ENCODE measurements at places on chromosomes 1 and 21.

- peak; percentile 85 for DNase-seq
These were observed 14.9 kb downstream of the TTC34 start for GRCh38 chr1:2786329-2787162.

GRCh38 chr1:234667600-234668576 is 57.9 kb upstream of the IRF2BP2 start:
- DNase-seq = no peak

GRCh38 chr1:233277637-233278606 is 17.6 kb downstream of the PCNX2 start:
- no peak for DNase-seq

- DNase-seq = no peak
These were observed 7.2 kb downstream of the FPGT start for GRCh38 chr1:74205266-74205665.

DNA sequence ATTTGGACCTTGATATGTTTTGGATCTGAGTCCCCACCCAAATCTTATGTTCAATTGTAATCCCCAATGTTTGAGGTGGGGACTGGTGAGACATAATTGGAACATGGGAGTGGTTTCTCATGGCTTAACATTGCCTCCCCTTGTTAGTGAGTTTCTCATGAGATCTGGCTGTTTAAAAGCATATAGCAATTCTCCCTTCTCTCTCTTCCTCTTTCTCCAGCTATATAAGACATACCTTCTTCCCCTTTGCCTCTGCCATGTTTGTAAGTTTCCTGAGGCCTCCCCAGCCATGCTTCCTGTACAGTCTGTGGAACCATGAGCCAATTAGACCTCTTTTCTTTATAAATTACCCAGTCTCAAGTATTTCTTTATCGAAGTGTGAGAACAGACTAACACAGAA is 692.4 kb downstream of the KCNT2 start:
- no peak for DNase-seq

DNA sequence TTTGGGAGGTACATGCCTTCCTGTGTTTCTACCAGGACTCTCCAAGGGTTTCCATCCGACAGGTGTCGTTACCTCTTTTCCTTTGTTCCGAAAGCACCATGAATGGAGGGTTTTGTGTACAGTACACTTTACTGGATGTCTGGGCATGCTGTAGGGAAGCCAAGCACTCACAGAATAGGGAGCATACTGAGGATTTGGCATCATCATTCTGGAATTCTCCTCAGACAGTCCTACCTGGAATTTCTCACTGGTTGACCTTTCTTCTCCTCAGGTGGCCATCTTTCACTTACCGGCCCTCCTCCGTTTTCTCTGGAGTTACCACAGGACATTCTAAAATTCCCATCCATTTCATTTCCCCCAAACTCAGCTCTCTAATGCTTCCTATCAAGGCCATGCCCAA is 5.9 kb upstream of the MPL start:
- no peak for DNase-seq

DNA sequence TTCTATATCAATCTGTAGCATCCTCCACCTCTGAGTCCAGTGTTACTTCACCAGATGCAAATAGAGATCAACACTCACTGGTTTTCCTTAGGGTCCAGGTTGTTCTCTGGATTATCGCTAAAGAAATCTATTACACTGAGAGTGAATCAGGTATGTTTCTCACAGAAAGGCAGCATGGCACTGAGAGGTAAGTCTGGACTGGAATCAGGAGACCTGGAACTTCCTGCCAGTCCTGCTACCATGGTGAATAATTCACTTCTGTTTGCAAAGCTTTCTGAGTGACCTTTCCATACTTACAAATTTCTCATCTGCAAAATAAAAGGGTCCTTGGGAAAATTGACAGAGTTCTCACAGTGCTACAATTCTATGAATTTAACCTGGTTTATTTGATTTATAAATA is 1583.3 kb downstream of the MRPL39 start:
- no peak for DNase-seq

- no peak for DNase-seq
These were observed 50.2 kb upstream of the SCCPDH start for GRCh38 chr1:246674049-246674448.

- no peak for DNase-seq
These were observed 44.9 kb downstream of the EVA1C start for GRCh38 chr21:32457360-32457840.

DNA sequence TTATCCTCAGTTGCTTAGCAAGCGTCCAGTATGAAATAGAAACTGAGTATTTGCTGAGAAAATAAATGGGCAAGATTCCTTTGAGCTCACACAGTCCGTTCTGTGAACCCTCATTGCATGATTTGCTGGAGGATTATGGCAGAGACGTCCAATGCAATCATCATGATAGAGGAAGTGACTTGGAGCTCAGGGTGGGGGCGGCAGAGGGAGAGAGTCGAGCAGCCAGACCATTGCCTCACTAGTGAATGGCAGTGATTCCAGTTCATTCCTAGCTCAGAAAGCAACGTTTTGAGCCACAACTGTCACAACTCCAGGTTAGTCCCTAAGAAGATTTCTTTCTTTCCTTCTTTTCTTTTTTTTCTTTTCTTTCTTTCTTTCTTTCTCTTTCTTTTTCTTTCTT is 27.5 kb upstream of the COL9A2 start:
- DNase-seq = peak; percentile 13

- no peak for DNase-seq
These were observed 173.2 kb upstream of the B3GALT2 start for GRCh38 chr1:193359631-193360030.

DNA sequence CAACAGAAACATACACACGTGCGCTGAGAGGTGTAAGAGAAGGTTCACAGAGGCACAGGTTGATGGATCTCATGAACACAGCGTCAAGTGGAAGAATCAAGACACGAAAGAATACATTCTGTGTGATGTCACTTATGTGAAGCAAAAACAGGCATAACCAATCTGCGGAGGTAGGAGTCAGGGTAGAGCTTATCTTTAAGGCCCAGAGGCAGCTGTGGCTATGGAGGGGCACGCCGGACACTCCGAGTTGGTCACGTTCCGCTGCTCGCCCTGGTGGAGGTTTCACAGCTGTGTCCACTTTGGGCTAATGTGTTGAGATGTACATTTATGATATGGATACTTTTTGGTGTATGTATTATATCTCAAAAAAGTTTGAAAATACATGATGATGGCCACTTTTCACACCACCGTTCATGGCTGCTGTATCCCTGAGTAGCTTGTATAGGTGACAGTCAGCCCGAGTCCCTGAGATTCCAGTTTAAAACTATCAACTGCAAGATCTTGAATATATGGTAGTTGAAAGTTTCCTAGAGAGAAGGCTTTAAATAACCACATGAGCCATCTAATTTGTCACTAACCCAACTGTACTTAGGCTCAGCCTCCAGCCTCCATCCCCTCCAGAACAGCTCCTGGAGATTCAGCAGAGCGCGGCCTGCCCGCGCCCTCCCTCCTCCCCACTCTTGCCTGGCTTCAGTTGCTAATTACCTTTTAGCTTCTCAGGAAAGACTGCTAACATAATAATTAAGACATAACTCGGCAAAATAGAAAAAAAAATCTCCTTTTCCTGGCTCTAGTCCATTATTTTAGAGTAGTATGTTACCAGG is 6.7 kb upstream of the ADARB1 start:
- DNase-seq = no peak

GRCh38 chr1:7491109-7491817 is 279.8 kb upstream of the VAMP3 start:
- no peak for DNase-seq

GRCh38 chr1:116739371-116740012 is 14.7 kb upstream of the CD2 start:
- no peak for DNase-seq

- no peak for DNase-seq
These were observed 645.6 kb downstream of the PLA2G4A start for GRCh38 chr1:187474336-187474735.

GRCh38 chr1:39727221-39727931 is 11.3 kb upstream of the PPIE start:
- DNase-seq = no peak

DNA sequence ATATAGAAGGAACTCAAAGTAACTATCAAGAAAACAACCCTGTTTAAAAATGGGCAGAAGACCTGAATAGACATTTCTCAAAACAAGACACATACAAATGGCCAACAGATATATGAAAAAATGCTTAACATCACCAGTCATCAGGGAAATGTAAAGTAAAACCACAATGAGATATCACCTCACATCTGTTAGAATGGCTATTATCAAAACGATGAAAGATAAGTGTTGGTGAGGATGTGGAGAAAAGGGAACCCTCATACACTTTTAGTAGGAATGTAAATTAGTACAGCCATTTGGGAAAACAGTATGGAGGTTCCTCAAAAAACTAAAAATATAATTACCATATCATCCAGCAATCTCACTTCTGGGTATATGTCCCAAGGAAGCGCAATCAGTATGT is 3.0 kb downstream of the CTSS start:
- no peak for DNase-seq

DNA sequence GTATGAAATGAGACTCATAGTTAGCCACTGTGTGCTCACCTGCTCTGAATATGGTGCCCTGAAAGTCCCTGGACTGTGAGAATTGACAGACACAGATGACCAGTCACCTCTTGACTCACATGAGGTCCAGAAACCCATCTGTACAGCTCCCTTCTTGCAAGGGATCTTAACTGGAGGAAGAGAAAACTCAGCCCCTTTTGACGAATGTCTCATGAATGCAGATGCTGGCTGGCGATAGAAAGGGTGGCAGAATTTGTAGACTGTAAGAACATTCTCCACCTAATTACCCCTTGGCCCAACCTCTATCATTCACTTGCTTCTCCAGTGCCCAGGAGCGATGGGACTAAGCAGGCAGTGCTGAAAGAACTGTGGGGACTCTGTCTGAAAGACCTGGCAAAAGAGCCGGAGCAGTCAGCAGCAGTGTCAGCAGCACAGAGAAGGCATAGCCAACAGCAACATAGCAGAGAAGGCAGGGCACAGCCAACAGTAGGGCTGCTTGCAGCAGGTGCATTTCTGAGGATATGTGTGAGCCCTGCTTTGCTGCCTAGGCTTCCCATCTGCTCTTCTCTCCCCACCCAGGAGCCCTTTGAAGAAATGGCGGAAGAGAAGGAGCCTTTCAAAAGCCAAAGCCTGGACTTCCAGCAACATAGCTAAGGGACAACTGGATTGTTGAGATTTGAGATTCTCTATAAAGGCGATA is 25.8 kb upstream of the IFNGR2 start:
- no peak for DNase-seq

GRCh38 chr1:172950528-172950927 is 100.2 kb downstream of the TNFSF18 start:
- DNase-seq = no peak

DNA sequence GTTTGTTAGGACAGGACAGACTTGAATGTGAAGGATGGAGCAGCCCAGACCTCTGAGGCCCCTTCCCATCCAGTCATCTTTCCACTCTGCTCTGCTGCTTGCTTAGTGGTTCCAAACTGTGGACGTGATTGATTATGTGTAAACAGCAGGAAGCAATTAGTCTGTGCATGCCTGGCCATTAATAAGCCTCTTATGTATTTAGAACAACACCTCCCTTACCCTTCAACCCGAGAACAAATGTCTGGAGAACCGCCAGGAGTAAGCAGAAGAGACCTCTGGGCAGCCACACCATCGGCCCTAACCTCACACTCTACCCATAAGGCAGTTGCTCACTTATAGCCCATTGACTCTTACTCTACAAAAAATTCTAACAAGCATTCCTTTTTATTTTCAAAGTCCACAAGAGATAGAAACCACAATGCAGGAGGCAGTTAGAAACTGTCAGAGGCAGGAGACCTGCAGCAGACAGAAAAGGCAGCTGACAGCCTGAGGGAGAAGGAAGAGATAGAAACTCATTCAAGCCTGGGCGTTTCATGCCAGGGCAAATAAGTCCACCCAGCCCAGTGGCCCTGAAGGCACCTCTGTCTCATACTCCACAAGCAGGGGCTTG is 5.8 kb upstream of the EPHA8 start:
- no peak for DNase-seq

DNA sequence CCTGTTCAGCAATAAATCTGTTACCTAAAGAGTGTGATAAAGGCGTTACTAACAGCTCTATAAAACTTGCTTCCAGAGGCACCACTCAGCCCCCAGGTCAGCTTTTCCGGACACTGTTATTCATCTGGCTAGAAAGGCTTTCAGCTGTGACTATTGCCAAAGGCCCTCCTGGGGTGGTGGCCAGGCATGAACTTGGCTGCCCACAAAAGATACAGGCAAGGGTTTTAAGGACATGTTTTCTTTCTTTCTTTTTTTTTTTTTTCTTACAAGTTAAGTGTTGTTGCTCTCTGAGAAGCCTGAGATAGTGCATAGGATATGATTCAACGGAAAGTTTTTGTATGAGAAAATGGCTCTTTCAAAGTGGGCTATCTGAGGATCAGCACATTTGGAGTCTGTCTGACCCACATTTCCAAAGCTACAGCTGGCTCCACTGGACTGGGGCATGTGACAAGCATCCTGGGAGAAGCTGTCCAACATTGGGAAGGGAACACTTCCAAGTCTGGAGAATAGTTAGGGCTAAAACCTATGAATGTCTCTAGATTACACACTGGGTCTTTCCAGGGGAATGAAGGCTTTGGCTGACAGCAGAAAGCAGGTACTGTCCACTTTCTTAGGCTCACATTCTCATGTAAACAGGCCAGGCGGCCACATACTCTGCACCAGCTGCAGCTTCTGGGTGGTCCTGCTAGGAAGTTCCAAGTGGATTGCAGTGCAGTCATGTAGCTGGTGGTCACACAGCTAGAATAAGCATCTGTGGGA is 639.7 kb downstream of the LMO4 start:
- no peak for DNase-seq

- DNase-seq = no peak
These were observed 7.8 kb upstream of the ELK4 start for GRCh38 chr1:205639567-205639966.

- no peak for DNase-seq
These were observed 15.0 kb downstream of the IFFO2 start for GRCh38 chr1:18941221-18942141.

DNA sequence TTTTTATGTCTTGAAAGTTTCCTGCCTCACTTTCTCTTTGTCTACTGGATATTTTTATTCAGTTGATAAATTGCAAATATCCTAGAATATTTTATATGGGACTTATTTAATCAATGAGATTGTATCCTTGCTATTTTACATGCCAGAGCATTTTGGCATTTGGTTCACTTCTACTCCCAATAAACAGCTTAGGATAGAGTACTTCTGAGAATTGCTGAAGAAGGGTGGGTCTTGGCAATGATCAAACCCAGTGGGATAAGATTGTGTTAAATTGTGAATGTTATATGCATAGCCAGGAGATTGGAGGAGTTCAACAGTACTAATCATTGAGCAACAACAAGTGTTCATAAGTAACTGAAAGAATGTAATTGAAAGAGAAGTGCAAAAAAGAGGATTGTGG is 60.1 kb downstream of the SDCCAG8 start:
- DNase-seq = no peak

DNA sequence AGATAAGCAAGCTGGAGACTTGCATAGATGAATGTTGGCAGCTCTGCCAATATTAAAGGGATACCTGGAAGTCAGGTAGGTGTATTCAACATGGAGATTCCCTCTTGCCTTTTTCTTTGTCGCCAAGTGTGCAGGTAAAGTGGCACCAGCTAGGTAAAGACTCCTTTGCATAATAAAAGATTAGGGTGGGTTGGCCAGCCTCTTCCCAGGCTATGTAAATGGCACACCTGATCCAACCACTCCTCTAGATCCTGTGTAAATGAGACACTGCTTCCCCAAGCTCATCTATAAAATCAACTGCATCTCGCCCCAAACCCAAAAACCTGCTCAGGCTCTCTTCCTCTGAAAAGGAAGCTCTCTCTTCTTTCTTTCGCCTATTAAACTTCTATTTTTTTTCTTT is 100.8 kb upstream of the DSCAM start:
- DNase-seq = no peak

All from stimulated activated CD4-positive, alpha-beta T cell treated with anti-CD3 and anti-CD28 coated beads, Interleukin-2, amount 100 ng/mL, for 24 hours (primary cell).